ELR (cell line): ENCODE measurements at places on chromosomes 12 and 14.

DNA sequence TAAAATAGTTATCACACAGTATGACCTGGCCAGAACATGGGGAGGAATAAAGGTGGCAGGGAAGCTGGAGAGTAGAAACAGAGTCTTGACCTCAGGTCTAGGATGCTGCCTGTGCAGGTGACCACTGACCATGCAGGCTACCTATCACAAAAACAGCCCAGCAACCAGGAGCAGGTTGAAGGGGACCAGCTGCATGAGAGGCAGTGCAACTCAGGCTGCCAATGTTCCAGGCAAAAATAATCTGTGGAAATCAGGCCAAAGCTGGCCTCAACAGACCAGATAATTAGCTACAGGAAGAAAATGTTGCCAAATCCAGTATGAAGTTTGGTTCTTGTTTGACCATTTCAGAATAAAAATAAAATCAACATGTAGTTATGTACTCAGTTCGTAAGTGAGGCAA is 72.6 kb downstream of the PDE6H start:
- DNase-seq, result no peak

DNA sequence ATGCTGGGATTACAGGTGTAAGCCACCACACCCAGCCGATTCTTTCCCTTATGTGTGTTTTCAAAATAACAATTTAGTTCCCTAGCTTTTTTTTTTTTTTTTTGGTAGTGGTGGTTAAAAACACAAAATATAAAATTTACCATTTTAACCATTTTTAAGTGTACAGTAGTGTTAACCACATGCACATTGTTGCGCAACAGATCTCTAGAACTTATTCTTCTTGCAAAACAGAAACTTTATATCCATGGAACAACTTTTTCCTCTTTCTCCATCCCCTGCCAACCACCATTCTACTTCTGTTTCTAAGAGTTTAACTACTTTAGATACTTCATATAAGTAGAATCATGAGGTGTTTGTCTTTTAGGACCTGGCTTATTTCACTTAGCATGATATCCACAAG is 1.1 kb upstream of the NDUFA12 start:
- DNase-seq, result no peak

- DNase-seq, result no peak
These were observed 67.2 kb downstream of the NKX2-1 start for GRCh38 chr14:36452860-36453259.

- DNase-seq, result peak; percentile 52
These were observed 318.1 kb downstream of the AEBP2 start for GRCh38 chr12:19757317-19757877.

DNA sequence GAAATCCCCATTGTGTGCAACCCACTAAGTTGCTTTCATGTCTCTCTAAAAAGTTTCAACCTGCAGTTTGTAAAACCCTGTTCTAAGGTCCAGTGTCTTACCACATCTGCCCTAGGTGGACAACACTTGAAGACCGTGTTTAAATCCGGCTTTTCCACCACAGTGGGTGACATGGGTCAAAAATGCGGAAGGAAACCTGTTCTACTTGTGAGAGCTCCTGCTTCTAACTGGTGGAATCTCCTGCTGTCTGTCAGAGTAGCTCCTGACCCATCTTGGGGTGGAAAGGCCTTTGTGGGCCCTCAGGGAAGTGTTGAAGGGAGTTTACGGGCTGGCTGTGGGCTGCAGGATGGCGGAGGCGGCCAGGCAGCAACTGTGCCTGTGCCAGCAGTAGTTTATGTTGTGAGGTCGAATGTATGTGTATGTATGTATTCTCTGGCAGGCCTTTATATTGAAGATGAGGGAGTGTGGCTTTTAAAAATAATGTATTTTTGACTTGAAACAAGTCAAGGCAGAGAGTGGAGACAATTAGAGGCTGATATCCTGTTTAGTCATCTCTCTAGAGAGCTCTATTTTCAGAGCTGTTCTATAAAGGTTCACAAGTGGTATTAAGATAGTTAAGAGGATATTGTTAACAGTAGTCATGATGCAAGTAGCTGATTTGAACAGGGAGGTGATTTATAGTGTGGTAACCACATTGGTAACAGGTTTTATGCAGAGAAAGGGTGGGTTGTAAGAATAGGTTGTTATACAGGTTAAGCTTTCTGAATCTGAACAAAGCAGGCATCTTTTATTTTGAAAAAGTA is 67.0 kb downstream of the PRKCH start:
- peak; percentile 5 for DNase-seq

- DNase-seq, result no peak
These were observed 116.9 kb upstream of the ATF1 start for GRCh38 chr12:50647031-50647430.

- DNase-seq, result peak; percentile 82
These were observed 54.9 kb downstream of the VWF start for GRCh38 chr12:6069437-6070093.

DNA sequence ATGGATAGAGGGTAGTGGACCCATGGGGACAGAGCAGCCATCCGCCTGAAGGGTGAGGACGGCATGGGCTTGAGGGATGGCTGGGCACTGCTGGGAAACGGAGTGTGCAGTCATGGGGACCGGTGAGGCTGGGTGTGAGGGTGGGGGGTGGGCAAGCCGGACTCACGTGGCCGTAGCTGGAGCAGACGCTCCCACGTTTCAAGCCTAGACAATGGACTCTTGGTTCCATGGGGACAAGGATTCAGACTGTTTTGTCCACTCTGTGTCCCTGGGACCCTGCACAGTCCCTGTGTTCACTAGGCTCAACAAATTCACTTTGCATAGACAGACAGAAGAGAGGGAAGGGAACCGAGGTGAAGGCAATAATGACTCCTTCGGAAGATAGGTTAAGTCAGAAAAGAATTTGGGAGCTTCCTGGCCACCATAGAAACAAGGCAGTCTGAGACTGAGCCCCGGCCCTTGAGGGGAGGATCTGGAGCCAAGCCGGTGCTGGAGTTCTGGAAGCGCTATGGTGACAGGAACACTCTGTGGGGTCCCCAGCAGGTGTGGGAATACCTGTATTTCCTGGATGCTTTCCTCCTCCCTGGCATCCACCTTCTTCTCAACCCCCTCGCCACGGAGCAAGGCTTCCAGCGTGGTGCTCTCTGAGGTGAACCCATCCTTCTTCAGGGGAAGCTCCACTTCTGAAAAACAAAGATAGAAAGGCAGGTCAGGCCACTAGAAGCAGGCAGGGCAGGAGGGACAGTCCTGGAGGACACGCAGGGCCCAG is 162.5 kb downstream of the DPF3 start:
- DNase-seq, result no peak

- DNase-seq, result peak; percentile 35
These were observed 32.6 kb upstream of the ANO6 start for GRCh38 chr12:45183246-45183645.

- no peak for DNase-seq
These were observed 47.8 kb downstream of the VRK1 start for GRCh38 chr14:96844857-96845570.

- no peak for DNase-seq
These were observed 534.2 kb upstream of the MIS18BP1 start for GRCh38 chr14:45787167-45787566.

- peak; percentile 33 for DNase-seq
These were observed 141.6 kb upstream of the CPSF6 start for GRCh38 chr12:69097619-69098368.

DNA sequence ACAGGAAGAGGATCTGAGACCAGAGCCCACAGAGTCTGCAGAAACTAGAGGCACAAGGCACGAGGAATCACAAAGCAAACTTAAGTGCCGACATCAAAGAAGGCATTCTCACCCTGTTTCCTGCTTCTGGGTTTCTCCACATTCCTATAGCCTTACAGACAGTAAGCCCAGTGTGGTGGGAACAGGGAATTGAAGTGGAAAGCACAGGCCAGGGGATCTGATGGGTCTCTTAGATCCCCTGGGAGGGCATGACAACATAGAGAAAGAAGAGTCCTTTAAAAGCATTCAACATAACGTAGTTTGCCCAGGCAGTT is 75.6 kb upstream of the FRMD6 start:
- DNase-seq, result peak; percentile 48

DNA sequence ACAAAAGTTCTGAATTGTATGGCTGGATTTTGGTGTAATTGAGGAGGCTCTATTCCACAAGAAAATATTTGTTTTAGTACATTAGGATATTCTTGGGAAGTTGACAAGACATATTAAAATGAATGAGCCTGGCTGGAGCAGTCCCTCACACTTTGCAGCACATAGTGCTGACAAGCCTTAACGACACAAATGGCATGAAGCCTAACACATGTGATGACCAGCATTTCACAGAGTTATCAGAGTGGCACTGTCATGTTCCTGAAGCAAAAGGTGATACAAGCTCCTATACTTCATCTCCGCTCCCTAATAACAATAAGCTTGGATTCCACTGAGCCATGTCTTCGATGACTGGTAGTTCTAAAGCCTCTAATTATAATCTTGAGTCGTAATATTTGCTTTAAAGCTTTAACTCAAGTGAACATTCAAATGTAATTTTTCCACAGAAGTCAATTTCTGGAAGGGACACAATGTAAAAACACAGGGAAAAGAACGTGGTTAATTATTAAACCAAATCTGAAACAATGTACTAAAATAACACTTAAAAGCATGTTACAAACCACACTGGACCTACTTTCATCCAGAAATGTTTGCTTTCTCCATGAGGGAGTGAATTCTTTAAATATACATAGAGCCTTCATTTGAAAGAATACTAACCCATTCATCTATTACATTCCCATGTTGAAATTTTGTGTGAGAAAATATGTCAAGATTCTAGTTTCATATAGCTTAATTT is 49.6 kb downstream of the GRIP1 start:
- DNase-seq, result no peak

DNA sequence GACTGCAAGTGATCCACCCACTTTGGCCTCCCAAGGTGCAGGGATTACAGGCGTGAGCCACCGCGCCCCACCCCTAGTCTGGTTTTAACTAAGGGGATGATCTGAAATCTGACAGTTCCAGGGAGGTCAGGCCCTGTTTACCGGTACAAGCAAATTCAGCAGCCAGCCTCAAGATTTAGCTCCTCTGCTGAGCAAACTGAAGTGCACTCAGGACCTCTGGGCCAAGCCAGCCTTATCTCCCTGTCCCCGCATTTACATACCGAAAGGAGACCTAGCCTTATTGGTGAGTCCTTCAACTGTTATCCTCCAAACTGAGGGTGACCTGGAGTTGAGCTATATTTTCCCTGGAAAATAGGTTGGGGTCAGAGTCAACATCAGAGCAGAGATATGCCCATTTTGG is 835 bp upstream of the ABHD4 start:
- no peak for DNase-seq

DNA sequence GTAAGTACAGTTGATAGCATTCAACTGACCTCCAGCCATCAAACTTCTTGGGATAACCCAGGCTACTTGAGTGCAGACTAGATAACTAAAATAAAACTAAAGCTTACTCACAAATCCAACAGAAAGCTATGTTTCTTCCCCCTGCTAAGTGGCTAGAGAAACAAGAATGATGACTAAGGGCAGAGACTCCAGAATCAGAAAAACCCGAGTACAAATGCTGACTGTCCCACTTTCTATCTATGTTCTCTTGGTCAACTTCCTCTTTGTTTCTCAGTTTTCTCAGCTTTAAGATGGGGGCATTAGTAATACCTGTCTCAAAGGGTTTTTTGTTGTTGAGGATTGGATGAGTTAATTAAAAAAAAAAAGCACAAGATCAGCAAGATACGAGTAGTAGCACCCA is 6.1 kb upstream of the NUAK1 start:
- no peak for DNase-seq

- DNase-seq, result no peak
These were observed 221.8 kb downstream of the PRKD1 start for GRCh38 chr14:29705801-29706200.

- DNase-seq, result no peak
These were observed 286.2 kb upstream of the MDGA2 start for GRCh38 chr14:47961634-47962033.

- DNase-seq, result peak; percentile 8
These were observed 4.4 kb upstream of the SCAF11 start for GRCh38 chr12:45994736-45995135.

DNA sequence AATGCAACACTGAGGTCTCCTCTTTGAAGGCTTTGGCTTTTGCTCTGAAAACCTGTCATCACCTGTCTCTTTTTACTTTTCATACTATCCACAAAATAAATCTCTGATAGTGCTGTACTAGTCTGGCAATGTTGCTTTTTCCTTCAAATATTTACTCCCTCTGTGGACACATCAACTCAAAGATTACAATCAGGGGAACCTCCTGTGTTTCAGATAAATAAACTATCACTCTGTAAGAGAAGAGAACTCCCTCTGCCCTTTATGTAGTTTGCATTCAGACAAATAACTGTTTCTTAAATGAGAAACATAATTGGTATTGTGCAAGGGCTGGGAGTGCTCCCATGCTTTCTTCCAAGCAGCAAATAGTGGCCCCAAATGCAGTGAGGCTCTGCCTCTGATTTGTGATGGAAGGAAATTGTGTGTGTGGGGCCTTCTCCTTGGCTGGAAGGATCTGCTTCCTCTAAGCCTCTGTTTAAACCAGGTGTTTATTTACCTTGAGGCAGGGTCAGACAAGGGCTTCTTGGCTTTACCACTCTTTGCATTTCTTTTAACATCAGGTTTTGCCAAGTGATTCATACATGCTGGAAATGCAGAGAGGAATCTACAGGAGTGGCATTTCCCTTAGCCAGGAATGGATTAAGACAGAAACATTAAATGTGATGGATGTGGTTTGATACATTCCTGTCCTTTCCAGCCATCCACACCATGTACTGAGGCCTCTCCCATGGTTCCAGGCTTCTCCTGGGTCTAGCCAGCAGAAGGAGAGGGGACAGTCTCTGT is 69.0 kb downstream of the AKAP6 start:
- DNase-seq, result no peak

DNA sequence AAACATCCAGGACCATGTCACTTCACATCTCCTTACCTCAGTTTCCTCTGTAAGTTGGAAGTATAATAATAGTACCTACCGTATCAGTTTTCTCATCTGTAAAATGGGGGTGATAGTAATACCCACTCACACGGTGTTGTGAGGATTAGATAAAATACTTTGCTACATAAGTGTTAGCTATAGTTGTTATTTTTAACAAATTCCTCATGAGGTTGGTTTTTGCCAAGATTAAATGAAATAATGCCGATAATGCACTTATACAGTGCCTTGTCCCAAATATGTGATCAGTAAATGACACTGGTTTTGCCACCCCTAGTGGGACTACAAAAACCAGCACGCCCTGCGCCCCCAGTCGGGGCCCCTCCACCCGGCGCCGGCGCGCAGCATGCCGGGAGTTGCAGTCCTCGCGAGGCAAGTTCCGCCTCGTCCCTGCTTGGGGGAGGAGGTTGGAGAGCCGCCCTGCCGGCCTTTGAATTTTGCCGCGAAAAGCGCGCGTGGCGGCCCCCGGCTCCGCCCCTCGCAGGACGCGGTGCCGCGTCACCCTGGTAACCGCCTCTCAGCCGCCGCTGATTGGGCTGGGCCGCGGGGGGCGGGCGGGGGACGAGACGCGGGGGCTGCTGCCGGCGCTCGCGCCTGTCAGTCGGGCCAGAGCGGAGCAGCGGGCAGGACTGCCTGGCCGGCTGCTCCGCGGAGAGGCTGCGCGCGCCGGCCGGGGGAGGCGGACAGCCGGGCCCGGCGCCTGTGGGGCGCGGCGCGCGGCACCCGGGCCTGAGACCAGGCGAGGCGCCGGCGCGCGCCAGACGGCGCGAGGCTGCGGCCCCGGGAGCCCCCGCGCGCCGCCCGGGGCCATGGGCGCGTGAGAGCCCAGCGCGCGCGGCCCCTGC is at the start of gene FAM222A:
TSS of gene FAM222A (plus strand) at position 639 of the 884 bp plus-strand sequence. CDS start 30,322 bp downstream, outside the sequence.
- peak; percentile 94 for DNase-seq

- no peak for DNase-seq
These were observed 7.5 kb downstream of the HAL start for GRCh38 chr12:95988506-95989275.

GRCh38 chr12:119700078-119700477 is 32.1 kb downstream of the PRKAB1 start:
- DNase-seq, result no peak
